C1 segment of cervical spinal cord (tissue), 14 donors: ENCODE measurements at places on chromosomes 13 and 19.

DNA sequence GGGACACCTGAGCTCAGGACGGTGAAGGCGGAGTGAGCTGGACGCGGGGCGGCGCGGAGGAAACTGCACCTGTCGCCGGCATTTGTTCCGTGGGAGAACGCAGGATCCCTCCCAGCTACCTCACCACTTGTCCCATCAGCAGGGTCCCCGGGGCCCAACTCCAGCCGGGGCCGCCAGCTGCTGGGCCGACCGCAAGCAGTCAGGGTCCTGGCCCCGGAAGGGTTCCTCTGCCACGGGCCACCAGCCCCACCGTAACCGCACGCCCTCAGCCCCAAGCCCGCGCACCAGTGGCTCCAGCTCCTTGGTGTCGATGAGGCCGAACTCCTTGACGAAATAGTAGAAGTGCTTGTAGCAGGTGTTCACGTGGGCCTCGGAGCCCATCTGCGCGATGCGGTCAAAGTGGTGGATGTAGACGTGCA is 19.6 kb downstream of the MOB3A start:
- DNase-seq = no peak

- DNase-seq = no peak
Measured at GRCh38 chr19:31962561-31962996, 382.8 kb upstream of the ZNF507 start.

- DNase-seq = no peak
Measured at GRCh38 chr19:10138879-10139795, 19.4 kb upstream of the EIF3G start.

- DNase-seq = no peak
Measured at GRCh38 chr13:78601124-78601873, 2.1 kb downstream of the POU4F1 start.

DNA sequence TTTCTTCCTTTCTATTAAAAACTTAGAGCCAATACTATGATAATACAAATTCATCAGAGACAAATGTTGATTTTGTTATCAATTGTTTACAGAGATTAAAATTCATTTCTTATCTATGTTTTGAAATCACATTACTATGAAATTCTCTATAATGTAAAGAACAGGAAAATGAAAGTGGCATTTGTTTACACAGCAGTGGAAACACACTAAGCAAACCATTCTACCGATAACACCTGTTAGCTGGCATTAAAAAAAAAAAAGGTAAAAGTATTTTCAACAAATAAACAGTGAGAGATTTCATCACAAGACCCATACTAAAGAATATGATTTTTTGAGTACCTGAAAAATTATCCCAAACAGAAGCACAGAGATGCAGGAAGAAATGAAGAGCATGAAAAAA is 4.8 kb upstream of the CCDC70 start:
- no peak for DNase-seq

DNA sequence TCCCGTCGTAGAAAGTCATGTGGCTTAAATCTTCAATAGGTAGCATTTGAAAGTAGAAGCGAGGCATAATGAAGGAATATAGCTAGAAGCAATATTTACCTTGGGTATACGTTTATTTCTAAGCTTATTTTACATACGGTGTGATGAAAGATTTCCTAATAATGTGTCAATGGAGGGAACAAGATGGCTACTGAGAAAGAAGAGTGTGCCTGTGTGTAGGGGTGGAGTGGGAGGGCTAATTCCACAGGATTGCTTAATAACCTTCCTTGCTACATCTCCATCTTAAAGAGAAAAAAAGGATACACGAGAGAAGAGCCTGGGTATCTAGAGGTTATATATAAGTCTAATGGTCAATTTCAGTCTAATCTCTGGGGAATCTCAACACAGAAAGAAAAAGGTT is 2.0 kb downstream of the SPART start:
- no peak for DNase-seq

GRCh38 chr13:112980434-112980833 is 11.4 kb downstream of the MCF2L start:
- no peak for DNase-seq

DNA sequence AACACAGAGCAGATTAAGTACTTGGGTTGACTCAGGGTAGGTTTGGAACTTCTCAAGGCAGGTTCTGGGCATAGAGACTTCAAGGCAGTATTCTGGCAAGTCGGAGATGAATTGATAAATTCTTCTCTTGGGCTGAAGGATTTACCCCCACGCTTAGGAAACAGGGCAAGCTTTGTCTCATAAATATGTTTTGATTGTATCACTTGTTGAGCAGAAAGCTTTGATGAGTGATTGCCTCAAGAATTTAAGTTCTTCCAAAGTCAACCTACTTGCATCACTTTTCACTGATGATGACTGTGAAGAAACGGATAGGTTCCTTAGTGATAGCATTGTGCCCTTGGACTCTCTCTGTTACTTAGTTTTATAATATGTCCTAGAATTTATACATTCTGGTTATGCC is 258.6 kb upstream of the DACH1 start:
- DNase-seq = no peak

DNA sequence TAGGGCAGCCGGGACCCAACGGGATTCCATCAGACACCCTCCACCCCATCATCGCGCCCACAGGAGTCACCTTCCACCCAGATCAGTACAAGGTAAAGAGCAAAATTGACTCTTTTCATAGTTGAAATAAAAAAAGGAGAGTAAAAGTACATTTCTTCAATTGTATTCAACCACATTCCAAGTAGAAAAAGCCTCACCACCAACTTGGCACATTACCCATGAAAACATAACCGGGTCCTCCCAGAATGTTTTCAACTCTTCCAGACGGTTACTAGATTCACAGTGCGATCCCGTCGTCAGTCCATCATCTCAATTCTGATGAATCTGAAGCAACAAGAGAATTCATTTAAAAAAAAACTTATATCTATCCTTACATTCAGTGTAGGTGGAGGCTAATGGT is 125.2 kb downstream of the RAB20 start:
- DNase-seq = no peak

DNA sequence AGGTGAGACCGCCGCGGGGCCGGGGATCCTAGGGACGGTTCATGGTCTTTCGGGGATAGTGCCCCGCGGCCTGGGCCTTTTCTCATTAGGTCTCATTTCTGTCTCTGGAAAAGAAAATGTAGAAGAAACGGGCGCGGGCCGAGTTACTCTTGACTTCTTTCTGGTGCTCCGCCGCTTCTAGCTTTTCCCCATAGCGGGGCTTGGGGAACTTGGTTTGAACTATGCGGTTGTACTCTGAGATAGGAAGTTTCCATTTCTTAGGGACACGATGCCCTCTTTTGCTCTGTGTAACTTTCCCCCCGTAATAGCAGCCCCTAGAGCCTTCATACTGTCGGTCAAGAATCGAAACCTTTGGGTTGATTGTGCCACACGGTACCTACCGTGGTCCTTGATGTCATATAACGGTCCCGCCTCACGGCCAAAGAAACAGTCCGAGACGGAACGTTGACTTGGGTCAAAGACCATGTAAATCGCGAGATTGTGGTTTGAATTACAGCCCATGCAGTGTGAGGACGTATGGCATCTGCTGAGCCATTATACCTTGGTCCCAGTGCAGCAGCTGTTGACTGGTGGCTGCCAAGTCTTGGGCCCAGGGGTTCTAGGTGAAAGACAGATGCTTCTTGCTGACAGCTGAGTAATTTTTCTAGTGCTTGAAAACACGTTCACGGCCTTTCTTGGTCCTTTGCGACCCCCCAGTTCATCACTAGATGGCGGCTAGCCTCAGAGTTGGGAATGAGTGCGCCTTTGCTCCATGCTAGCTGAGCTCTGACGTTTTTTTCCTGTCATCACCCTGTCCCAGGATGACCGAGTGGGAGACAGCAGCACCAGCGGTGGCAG is 487 bp downstream of the RPS5 start:
- no peak for DNase-seq

GRCh38 chr19:45999653-46000121 is 4.4 kb downstream of the CCDC61 start:
- DNase-seq = no peak

DNA sequence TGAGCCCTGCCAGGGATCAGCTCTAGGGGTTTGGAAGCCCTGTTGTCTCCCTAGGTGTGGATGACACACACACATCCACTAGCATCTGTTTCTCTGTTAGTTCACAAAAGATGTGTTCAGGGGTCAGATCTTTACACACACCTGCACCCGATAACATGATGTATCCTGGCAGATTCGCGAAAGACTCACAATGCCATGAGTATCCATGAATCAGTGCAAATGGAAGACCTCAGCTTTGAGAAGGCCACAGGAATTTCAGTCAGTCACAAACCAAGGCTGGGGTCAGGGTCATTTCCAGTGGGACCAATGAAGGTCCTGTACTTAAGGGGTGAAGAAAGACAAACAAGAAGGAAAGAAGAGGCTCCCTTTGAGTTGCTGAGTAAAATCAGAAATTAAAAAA is 898.2 kb downstream of the UQCRFS1 start:
- DNase-seq = no peak

DNA sequence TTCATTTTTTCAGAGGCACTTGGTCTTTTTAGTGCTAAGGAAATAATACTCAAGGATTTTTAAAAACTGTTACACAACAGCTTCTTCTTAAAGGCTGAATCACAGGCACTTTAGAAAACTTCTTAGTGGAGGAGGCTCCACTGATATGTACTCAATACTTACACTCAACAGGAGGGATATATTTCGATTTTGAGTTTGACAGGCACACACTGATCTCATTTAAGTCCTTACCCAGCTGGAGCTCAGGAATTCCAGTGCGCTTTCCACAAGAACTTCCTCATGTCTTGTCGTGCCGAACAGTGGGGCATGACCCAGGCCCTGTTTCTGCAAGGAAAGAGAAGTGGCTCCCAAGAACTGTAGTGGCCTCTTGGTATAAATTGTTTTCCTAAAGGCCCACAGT is 103.8 kb downstream of the RGCC start:
- DNase-seq = no peak

DNA sequence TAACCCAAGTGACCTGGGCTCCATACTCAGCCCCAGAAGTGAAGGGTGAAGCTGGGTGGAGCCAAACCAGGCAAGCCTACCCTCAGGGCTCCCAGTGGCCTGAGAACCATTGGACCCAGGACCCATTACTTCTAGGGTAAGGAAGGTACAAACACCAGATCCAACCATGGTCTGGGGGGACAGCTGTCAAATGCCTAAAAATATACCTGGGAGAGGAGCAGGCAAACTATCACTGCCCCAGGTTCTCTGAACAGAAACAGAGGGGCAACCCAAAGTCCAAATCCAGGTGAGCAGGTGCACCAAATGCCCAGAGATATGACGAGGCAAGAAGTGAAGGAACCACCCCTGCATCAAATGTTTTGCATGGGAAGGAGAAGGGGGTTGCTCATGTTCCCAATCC is 6.1 kb upstream of the CEACAM7 start:
- DNase-seq = no peak

GRCh38 chr13:98664047-98664446 is 87.1 kb upstream of the STK24 start:
- DNase-seq = no peak

DNA sequence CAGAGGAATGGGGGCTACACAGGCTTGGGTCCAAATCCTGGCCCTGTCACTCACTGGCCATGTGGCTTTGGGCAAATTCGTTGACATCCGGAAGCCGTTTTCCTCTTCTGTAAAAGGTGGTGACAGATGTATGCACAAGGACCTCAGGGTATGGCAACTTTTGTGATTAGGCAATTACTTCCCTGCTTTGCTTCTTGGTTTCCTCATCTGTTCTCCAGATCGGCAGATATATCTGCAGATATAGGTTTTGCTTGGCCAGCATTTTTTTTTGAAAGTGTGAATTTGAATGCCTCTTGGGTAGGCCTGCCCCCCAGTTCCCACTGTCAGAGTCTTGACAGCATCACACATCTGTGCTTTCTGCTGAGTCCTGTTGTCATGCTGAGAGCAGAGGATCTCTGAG is 17.7 kb downstream of the TMEM272 start:
- DNase-seq = no peak

- no peak for DNase-seq
Measured at GRCh38 chr13:74450525-74450845, 316.3 kb upstream of the KLF12 start.

DNA sequence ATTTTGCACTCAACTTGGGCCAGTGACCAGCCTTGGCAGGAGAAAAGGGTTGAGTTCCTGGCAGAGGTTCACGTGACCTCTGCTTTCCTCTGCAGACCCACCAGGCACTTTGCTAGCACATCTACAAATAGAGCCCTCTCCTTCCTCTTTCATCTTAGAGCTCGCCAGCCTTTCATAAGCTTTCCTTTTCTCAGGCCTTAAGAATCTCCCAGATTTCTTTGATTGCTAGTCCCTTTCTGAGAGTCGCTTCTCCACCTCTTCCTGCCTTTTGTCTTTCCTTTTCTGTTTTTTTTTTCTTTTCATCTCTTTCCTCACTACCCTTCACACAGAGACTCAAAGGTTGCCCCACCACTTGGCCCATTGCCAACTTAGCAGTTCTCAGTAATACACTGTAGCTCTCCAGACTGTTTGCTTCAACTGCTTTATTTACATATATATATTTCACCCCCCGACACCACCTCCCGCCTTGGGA is 375.7 kb upstream of the SPRY2 start:
- no peak for DNase-seq

DNA sequence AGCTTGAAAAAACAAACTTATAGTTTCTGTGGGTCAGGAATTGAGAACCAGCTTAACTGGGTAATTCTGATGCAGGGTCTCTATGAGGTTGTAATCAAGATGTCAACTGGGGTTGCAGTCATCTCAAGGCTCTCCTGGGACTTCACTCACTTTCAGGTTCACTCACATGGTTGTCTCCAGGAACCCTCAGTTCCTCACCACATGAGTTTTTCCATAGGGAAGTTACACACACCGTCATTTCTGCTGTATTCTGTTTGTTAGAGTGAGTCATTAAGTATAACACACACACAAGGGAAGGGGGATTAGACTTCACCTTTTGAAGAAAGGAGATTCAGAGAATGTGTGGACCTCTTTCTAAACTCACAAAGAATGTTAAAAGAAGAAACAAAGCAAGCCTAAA is 34.9 kb upstream of the MLNR start:
- DNase-seq = no peak

- no peak for DNase-seq
Measured at GRCh38 chr13:41019011-41019487, at the start of gene ELF1. Gene ELF1, minus strand, starts transcription at chr13:41019316. Its CDS starts 37,262 bp downstream, at chr13:40982054.

DNA sequence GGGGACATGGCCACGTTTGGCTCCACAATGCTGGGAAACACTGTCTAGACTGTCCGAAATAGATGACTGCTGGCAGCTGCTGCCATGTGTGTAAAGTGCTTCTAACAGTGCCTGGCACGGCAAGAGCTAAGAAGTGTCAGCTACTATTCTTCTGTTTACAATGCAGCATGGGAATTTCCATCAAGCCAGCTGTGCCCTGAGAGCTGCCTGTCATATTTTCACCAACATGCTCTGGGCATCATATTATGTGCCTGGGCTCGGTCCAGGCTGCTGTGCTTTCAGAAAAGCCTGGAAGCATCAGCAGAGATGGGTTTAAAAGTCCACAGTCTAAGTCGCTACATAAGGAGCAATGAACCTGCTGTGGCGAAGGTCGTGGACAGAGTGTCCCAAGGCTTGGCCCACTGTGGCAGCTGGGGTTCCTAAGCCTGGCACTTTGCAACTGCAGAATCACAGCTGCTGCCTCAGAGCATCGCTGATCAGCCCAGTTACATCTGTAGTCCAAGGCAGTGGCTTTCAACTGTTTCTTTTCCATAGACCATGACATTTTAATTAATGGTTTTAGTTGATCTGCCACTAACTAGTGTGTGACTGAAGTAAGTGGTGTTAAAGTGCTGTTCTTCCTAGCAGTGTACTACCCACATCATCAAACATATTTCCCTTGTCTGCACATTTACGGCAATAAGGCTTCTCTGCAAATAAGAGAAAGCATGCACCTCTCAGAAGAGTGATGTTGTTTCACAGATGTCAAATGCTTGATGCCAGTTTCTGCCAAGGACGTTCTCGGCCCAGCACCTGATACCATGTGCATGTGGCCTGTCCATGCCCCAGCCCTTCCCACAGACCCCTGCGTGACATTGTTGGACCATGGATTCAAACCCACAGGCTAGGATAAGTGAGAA is 95.7 kb upstream of the C1QTNF9B start:
- peak; percentile 88 for DNase-seq

GRCh38 chr19:10812902-10813404 is 23.1 kb downstream of the TMED1 start:
- DNase-seq = no peak
